T-helper 2 cell treated with Interferon-gamma antibody and Interleukin-4, amounts not matched to agents 5 μg/mL and 100 μg/mL, for 36 hours (primary cell): ENCODE measurements at places on chromosomes 16 and 17.

- no peak for DNase-seq
Measured at GRCh38 chr17:37083456-37083855, 134.7 kb downstream of the AATF start.

- no peak for DNase-seq
Measured at GRCh38 chr17:6327007-6327406, 107.9 kb downstream of the AIPL1 start.

GRCh38 chr16:70712942-70713341 lies 27.1 kb upstream of the MTSS2 start:
- DNase-seq: no peak

GRCh38 chr17:62611292-62611691 lies 16.2 kb upstream of the MRC2 start:
- no peak for DNase-seq

DNA sequence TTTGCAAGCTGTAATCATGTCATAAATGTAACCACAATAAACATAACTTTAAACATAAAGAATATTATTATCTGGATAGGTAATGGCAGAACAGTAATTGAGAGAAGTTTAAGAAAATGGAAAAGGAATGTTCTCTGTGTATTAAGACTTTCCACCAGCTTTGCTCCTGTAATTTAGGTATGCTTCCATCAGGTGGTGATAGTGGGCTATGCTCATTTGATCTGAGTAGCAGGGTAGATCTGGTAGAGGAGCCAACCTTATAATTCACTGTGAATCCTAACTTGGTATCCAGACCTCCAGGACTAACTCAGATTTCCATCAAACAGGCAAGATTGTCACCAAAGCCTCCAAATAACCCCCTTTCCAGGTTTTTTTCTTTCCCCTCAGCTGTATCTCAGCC lies 137.9 kb upstream of the ZKSCAN2 start:
- DNase-seq: no peak

DNA sequence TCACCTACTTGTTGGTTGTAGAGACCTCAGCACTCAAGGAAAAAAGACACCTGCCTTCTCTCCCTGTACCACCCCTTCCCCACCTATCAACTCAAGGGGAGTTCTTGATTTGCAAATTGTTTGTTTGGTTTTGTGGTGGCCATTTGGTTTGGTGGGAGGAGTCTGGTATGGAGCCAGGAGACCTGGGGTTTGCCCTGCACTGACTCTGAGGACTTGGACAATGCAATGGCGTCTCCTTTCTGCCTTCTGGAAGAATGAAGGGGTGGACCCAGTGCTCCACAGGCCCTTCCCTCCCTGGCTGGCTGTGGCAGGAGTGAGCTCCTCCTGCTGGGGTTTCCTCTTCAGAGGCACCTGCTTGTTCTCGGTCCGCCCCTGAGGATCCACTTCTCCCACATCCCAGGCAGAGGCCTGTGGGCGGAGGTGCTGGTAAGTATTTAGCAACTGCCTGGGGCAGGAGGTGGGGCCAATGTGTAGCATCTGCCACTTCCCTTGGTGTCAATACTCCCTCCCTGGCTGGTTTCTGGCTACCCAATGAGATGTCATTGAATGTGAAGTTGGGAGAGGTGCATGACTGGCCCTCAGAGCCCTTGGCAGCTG lies 164.5 kb downstream of the NTN1 start:
- DNase-seq: no peak

DNA sequence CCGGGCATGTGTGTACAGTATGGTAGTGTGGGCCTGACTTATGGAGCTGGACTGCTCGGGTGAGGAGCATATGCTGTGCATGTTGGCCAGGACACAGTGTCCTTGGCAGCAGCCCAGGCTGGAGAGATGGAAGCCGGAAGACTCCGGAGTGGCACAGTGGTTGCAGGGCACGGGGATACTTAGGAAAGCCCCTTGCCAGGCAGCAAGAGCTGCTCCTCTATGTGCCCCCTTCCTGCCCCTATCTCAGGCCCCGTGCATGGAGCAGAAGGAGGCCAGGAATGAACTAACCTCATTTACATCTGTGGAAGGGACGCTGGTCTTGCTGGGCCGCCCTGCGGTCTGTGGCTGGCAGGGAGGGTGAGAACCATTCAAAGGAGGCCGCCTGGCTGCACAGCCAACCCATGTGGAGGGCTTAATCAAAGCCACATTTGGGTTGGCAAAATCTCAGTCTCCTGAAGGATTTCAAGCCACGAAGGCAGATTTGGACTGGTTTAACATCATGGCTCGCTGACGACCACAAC lies 32.2 kb upstream of the RCVRN start:
- no peak for DNase-seq
